Activated T-cell treated with anti-CD3 and anti-CD28 coated beads, Interleukin-2, amount 50 U/mL, for 72 hours (primary cell): ENCODE measurements at places on chromosomes 2 and 18.

DNA sequence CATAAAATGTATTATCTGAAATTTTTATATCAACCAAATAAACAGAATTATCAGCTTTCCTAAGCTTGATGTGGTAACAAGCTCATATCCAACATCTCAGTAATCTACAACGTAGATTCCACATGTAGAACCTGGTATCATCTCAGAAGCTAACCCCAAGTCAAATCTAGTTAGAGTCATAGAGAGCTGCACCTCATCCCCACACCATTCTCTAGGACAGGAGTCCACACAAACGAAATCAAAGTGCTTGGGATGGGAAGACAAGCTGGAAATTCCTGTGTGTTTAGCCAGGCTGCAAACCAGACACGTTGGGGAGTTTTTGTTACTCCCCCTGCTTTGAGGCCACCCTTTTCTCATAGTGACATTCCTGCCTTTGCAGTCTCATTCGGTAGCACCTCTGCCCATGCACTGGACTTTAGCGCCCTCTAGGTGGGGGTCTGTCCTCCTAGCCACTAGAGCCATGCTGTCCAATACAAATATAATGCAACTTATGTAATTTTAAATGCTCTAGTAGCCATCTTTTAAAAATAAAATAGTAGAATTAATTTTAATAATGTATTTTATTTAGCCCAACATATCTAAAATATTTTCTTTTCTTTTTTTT, 28.1 kb upstream of the SATB2 start:
- DNase-seq: peak; percentile 50
- no peak overlapping the region for H3K4me3 ChIP-seq
- H3K4me1 ChIP-seq: no peaks in the 10 kb centered on the region
- no peak overlapping the region for H3K27ac ChIP-seq

DNA sequence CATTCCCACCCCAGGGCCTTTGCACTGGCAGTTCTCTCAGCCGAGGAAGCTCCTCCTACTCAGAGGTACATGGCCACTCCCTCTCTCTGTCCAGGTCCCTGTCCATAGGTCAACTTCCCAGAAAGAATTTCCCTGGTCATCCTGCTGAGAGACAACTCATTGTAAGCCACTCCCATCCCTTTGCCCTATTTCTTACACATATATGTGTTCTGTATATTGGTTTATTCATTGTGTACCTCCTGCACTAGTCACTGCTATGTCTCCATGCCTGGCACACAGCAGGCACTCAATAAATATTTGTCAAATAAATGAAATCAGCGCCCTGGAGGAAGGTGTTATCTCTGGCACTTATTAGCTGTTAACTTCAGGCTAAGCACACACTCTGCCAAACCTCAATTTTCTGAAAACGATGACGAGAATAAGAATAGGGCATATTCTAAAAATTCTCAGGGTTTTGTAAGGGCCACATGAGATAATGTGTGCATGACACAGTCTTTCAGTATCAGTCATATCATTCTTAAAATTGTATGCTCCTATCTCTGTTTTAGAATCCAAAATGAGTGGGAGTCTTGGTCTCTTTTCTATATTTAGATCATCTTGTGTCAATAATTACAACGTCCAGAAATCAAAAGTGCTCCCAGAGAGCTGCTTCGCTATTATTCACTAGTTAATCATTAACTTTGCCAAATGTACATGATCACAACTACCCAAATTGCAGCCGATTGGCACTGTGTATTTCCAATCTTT, 198.0 kb downstream of the ALK start:
- DNase-seq: no peak
- no peak overlapping the region for H3K4me3 ChIP-seq

DNA sequence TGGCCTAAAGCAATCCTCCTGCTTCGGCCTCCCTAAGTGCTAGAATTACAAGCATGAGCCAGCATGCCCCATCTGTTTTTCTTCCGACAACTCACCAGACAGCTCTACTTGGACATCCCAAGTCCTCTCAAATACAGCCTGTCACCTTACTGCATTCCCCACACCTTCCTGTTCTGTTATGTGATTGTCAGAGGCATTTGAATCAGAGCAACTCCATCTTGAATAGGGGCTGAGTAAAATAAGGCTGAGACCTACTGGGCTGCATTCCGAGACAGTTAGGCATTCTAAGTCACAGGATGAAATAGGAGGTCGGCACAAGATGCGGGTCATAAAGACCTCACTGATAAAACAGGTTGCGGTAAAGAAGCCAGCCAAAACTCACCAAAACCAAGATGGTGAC, 17.3 kb downstream of the ACVR1 start:
- H3K27ac ChIP-seq: peak overlapping the region; percentile 34
- no peak overlapping the region for H3K4me3 ChIP-seq
- peaks cover 41% of the 10 kb centered on the region for H3K4me1 ChIP-seq

DNA sequence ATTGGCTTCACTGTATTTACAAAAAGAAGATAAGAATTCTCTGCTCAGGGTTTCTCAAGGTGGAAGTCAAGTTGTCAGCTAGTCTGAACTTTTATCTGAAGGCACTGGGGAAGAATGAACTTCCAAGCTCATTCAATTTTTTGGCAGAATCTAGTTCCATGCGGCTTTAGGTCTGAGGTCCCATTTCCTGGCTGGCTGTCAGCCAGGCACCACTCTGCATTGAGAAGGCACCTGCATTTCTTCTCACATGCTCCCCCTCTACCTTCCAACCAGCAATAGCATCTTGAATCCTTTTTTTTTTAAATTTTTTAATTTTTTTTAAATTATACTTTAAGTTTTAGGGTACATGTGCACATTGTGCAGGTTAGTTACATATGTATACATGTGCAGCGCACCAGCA, 46.2 kb upstream of the RPE start:
- no peak overlapping the region for H3K4me3 ChIP-seq
- H3K4me1 ChIP-seq: no peaks in the 10 kb centered on the region
- H3K27me3 ChIP-seq: peaks cover 8% of the 10 kb centered on the region
- DNase-seq: no peak
- H3K36me3 ChIP-seq: no peaks in the 10 kb centered on the region
- H3K27ac ChIP-seq: no peak overlapping the region

GRCh38 chr2:219484343-219485200, 14.1 kb upstream of the GMPPA start:
- no peaks in the 10 kb centered on the region for H3K4me1 ChIP-seq
- no peak for DNase-seq
- H3K4me3 ChIP-seq: peak overlapping the region; percentile 76
- H3K27ac ChIP-seq: no peak overlapping the region
- peaks cover 31% of the 10 kb centered on the region for H3K27me3 ChIP-seq

- H3K27me3 ChIP-seq: no peaks in the 10 kb centered on the region
- H3K27ac ChIP-seq: no peak overlapping the region
- no peak overlapping the region for H3K4me3 ChIP-seq
- no peaks in the 10 kb centered on the region for H3K4me1 ChIP-seq
- no peaks in the 10 kb centered on the region for H3K36me3 ChIP-seq
These were observed 221.5 kb upstream of the SLC35G4 start for GRCh38 chr18:11387880-11388279.

DNA sequence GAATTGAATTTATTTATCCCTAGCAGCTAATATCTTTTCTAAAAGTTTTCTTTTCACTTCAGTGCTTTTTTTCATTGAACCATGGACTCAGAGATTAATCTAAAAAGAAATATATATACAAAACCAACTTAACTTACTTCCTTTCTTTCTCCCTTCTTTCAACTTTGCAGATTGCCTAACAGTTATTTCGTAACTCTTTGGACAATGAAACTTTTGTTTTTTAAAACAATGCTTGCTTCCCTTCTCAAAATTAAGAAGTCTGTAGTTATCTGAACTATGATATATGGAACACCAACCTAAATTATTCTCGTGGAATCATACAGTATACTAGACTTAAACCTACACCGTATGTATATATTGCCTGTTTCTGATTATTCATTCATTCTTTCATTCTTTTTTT, 62.9 kb downstream of the MIB1 start:
- no peaks in the 10 kb centered on the region for H3K27me3 ChIP-seq
- no peaks in the 10 kb centered on the region for H3K4me1 ChIP-seq
- H3K4me3 ChIP-seq: no peak overlapping the region
